Tibial nerve (tissue), 4 donors: ENCODE measurements at places on chromosomes 5 and 9. TPM values are rescaled to one million over a fixed set of nuclear protein-coding genes. Genes with fewer than 3 reads are reported as not detected.

The IFNA2 gene
- total RNA-seq: not detected

DNA sequence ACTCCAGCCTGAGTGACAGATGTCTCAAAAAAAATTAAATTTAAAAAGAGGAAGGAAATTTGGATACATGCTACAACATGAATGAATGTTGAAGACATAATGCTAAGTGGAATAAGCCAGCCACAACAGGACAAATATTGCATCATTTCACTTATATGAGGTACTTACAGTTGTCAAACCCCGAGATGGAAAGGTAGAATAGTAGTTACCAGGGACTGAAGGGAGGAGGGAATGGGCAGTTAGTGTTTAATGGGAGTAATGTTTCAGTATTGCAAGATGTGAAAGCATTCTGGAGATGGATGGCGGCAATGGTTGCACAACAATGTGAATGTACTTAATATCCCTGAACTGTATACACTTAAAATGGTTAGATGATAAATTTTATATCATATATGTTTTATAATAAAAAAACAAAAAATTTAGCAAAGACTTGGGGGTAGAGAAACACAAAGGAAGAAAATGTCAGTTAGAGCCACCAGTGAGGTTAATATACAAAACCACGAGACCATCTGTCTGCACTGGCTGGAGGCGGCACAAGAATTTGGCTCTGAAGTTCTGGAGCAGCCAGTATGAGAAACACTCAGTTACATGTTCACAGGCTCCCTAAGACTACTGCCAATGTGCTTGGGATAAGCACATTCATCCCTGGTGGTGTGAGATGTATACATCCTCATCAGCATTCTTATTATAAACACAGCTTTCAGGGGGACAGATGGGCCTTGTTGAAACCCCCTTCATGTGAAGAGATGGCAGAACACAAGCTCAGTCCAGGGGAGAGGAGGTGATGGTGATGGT is 37.0 kb upstream of the RPS23 start:
- H3K4me1 ChIP-seq: no peaks in the 10 kb centered on the region
- DNase-seq: no peak
- no peaks in the 10 kb centered on the region for H3K36me3 ChIP-seq
- no peak overlapping the region for H3K4me3 ChIP-seq
- no peak overlapping the region for H3K27ac ChIP-seq

GRCh38 chr5:77518304-77518703 is 26.2 kb upstream of the WDR41 start:
- H3K4me3 ChIP-seq: no peak overlapping the region
- no peaks in the 10 kb centered on the region for H3K36me3 ChIP-seq
- no peaks in the 10 kb centered on the region for H3K4me1 ChIP-seq
- H3K27ac ChIP-seq: no peak overlapping the region

- no peak for DNase-seq
- no peak overlapping the region for H3K4me3 ChIP-seq
- H3K4me1 ChIP-seq: no peaks in the 10 kb centered on the region
- H3K27me3 ChIP-seq: no peaks in the 10 kb centered on the region
- H3K36me3 ChIP-seq: no peaks in the 10 kb centered on the region
Measured at GRCh38 chr5:35960328-35960727, 21.9 kb upstream of the CAPSL start.
